Epithelial cell of prostate (primary cell): ENCODE measurements at places on chromosomes 13 and 19.

DNA sequence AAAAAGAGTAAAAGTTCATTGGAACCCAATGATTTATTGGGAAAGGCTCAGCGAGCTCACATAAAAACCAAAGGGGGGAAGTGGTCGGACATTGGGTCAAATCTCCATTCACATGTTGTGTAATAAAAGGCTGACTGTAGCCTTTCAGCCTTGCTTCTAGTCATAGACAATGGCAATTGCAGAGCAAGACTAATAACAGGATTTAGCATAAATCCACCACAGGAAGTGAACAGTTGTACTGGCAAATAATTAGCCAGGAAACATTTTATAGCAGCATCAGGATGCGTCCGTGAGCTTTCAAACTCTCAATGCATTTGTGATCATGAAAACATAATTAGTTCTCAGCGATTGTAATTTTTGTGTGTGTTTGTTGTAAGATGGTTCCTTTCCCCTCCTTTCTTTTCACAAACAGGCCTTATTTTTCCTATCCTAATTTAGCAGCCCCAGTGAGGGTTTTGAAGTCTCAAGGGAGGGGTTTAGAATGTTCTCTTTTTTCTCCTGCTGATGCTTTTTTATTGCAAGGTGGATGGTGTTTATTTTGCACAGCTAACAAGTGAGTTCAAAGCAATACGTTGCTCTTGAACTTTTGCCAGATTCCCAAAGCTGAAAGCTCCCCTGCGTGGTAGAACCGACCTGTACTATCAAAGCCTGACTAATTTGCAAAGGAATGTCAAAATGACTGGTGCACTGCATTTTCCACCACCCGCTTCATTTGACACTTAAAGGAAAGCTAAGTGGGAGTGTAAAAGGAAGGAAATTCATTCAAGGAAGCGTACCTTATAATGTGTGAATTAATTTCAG, 105.6 kb downstream of the SPRY2 start:
- DNase-seq: no peak

- peak; percentile 70 for DNase-seq
Measured at GRCh38 chr19:35140962-35141836, 1.9 kb upstream of the FXYD7 start.

GRCh38 chr13:77516342-77516789, 19.1 kb upstream of the SCEL start:
- DNase-seq: peak; percentile 27

GRCh38 chr19:4909156-4909896, at the start of gene UHRF1:
Gene UHRF1 (plus strand): TSS chr19:4909501. CDS start chr19:4910886, 1,385 bp downstream.
- no peak for DNase-seq

DNA sequence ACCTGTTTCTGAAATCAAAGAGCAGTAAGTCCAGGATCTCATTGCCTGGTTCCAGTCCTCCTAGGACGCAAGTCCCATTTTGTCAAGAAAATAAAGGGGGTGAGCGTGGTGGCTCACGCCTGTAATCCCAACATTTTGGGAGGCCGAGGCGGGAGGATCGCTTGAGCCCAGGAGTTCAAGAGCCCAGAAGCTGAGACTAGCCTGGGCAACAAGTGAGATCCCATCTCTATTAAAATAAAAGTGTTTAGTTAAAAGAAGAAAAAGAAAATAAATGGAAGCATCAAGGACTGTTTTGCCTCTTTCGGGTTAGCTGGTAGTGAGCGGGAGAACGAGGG, 344 bp upstream of the HAUS5 start:
- DNase-seq: no peak

GRCh38 chr13:29503041-29503837, 92.2 kb downstream of the SLC7A1 start:
- no peak for DNase-seq

DNA sequence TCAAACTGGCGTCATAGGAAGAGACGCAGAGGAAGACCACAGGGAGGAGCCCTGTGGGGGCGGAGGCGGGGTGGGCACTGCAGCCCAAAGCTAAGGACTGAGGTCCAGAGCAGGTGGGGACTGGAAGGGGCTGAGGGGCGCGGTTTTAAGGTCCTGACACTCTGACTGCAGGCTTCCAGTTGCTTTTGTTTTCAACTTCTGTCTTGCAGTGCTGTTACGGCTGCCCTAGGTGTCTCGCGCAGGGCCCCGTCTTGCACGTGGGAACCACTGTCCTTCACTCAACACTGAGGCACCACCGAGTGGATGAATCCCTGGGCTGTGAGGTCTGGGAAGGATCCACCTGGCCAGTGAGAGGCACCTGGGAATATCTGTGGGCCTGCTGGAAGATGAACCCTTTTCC, 76.0 kb downstream of the TEX29 start:
- DNase-seq: no peak

GRCh38 chr13:114099191-114099590, 33.2 kb downstream of the RASA3 start:
- DNase-seq: no peak

DNA sequence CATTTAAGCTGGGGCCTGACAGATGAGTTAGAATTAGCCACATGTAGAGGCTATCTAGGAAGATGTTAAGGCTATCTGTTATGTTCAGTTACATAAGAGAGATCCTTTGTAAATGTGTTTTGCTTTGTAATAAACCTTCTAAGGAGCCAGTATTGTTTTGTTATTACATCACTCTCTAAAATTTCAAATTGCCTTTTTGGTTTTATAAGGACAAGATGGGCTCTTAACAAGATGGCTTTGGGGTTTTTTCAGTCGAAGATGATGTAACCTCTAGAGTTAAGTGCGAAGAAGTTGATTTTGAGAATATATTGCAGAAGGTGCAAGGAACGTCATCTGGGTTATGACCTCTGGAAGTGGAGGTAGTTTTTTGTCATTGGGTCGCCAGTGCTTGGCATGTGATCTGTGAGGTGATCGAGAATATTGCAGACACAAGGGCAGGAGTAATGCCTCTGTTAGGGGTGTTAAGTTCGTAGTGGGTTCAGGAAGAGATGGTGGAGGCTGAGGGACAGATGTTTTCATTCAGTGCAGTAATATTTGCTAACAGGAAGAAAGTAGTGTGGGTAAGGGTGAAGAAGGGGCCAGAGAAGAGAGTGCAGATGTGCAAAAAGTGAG, 12.7 kb downstream of the LSM14A start:
- DNase-seq: no peak

DNA sequence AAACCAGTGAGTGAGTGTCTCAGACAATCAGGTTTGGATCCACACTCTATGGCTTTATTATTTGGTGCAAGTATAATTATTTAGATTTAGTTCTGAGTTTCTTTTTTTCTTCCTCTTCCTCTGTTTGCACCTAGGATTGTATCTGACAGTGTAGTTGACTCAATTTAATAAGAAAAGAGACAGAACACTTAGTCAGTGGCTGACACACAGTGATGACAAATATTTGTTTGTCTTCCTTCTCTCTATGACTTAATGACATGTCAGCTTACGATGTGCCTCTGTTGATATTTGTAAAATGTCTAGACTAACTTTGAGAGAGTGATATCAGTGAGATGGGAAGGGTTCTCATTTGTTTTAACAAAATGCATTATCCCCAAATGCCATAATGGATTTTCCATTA, 129.5 kb upstream of the SLC10A2 start:
- peak; percentile 26 for DNase-seq

- no peak for DNase-seq
Measured at GRCh38 chr13:49319551-49319950, 71.8 kb downstream of the CDADC1 start.

GRCh38 chr19:42048992-42049391, 21.0 kb downstream of the GRIK5 start:
- no peak for DNase-seq

- DNase-seq: no peak
Measured at GRCh38 chr13:45040622-45041021, 51.3 kb downstream of the GPALPP1 start.

- DNase-seq: no peak
Measured at GRCh38 chr13:95199896-95200295, 101.4 kb downstream of the ABCC4 start.

- DNase-seq: no peak
Measured at GRCh38 chr13:68908879-68909278, 1198.7 kb upstream of the ATXN8OS start.

GRCh38 chr13:32261567-32261966, 53.6 kb downstream of the ZAR1L start:
- DNase-seq: no peak

- DNase-seq: no peak
Measured at GRCh38 chr19:2254064-2254872, 1.9 kb downstream of the JSRP1 start.

DNA sequence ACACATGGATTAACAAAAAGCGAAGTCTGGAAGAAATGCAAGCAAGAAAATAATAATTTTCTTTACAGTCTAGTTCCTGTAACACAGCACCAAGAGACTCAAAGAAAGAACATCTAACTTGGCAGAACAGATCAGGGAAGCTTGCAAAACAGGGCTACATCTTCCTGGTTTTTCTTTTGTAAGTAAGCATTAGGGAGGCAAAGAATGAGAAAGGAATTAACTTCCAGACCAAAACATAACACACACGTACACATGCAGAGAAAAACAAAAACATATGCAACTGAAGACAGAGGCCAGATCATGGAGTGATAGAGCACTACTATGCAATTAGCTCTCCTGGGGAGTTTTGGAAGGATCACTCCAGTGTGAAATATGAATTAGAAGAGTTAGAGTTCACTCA, 120.5 kb downstream of the DIAPH3 start:
- no peak for DNase-seq

- no peak for DNase-seq
Measured at GRCh38 chr13:54950546-54950945, 1921.9 kb downstream of the OLFM4 start.

- DNase-seq: no peak
Measured at GRCh38 chr19:3792114-3792513, 5.9 kb upstream of the MATK start.

DNA sequence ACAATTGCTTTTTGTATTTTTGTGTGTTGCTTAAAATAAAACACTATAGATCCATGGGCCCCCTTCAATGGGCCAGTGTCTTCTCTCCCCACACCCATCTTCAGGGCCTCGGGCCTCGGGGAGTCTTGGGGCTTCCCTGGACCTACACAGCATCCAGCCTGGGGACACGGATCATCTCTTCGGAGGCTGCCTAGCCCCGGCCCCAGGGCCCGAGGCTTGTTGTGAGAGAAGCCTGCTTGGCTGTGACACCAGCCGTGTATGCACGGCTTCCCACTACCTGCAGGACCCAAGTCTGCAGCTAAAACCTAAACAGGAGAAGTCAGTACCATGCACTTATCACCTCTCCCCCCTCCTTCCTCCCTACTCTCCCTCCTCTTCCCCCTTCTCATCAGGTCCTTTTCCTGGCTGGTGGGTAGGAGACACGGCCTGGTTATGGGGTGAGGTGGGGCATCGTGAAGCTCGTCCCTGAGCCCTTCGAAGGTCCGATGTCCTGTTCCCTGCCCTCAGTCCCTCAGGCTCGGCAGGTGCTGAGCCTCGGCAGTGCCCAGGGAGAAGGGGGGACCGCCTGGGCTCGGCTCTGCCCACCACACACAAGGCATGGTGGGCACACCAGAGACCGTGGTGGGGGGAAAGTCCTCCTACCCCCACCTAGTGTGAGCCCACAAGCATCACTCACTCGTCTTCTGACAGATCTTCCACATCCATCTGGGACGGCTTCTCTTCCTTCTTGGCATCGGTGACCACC, 9.5 kb downstream of the C13orf46 start:
- no peak for DNase-seq

DNA sequence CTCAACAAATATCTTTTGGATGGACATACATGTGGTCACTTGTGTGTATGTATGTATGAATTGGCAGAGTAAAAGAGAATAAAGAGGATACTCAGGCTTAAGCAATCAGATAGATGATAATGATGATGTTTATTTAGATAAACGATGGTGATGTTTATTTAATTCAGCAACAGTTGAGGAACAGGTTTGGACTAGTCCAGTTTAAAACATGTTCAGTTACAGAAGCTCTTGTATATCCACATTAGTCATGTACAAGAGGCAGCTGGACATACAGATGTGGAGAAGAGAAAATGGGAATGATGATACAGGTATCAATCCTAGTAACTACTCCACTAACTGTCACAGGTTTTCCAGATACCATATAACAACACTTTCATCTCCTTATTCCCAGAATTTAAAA, 232.1 kb downstream of the DIAPH3 start:
- peak; percentile 45 for DNase-seq

- DNase-seq: no peak
Measured at GRCh38 chr13:31421756-31422155, 222.0 kb downstream of the B3GLCT start.

- no peak for DNase-seq
Measured at GRCh38 chr19:50460161-50460765, 16.0 kb upstream of the EMC10 start.

DNA sequence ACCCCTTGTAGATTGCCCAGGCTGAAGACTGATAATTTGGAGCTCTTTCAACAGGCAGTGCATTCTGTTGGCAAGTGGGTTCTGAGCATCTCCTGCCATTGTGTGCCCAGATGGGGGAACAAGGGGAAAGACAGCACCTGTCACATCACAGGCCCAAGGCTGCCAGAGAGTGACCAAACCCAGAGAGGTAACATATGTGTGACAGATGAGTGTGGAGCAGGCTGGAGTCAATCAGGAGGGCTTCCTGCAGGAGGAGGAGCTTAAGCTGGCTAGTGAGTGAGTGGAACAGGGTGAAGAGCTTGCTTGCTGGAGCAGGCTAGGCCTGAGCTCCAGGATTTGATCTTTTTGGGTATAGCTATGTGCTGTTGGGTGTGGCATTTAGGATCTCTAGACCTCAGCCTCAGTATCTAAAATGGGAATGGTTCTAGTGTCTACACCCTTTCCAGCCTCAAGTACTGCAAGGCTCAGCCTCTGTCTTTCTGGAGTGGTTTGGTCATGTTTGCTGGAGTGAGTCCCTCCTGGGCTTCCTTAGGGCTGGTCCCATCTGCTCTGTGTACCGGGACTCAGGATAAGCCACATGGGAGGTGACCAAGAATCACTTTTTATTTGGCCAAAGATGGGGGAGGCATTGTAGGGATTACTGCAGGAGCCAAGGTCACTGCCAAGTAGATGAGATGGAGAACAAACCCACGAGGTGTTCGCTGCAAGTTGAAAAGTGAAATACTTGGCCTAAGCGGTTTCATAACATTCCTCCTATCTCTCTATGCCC, 152.4 kb upstream of the TSHZ3 start:
- DNase-seq: no peak

GRCh38 chr13:28865149-28865744, 45.1 kb downstream of the MTUS2 start:
- no peak for DNase-seq

GRCh38 chr19:13334801-13335481, 171.3 kb downstream of the CACNA1A start:
- DNase-seq: no peak

GRCh38 chr13:61136093-61136492, 279.6 kb downstream of the PCDH20 start:
- DNase-seq: no peak

GRCh38 chr13:48819376-48819775, 156.3 kb upstream of the FNDC3A start:
- DNase-seq: no peak

DNA sequence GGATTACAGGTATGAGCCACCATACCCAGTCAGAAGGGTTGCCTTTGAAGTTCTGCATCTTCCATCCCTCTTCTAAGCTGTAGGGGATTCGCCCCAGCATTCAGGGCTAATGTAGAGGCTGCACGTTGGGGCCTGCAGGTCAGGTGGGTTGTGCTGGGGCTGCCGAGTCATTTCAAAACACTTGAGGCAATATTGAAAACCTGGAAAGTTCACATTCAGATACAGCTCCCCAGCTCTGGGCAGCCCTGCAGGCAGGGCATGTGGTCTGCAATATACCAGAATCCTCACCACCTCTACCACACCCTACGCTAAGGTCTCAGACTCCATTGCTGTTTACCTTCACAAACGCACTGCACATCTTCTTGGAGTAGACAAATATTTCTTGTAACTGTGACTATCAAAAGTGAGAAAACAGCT, 24.6 kb downstream of the CCNE1 start:
- DNase-seq: no peak

- DNase-seq: no peak
Measured at GRCh38 chr13:33153421-33154404, 131.8 kb downstream of the STARD13 start.
